GM12891 (cell line): ENCODE measurements at places on chromosomes 1 and 21.

DNA sequence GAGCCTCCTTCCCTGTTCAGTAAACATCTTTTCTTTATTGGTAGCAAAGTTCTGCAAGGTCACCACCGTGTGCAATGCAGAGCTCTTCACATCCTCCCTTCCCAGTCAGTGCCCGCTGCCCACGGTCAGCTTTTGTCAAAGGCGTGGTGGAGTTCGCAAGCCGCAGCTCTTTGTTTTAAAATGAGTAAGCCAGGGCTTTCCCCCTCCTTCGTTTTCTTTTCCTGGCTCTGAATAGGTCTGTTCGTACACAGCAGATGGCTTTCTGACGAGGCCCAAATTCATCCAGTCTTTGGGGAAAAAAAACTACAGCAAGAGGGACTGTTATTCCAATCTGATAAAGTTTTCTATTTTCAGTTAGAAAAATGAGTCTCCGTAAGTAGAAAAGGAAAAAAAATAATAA, 153.2 kb downstream of the LRIG2 start:
- no peak for DNase-seq

GRCh38 chr1:112905395-112906149, 50.4 kb downstream of the SLC16A1 start:
- DNase-seq = no peak

DNA sequence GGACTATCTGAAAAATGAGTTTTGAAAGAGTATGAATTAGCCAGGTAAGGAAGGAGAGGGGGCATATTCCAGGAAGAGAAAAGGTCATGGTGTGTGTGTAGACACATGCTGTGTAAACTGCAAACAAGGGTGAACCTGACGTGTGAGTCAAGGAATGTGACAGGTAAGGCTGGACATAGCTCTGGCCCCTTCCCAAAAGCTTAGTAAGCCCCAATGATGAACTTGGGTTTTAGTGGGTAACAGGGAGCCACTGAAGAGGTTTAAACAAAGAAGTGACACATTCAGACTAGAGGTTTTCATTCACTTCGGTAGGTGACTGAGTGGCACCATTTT, 36.7 kb downstream of the EGLN1 start:
- no peak for DNase-seq

GRCh38 chr1:59556802-59557548, 257.8 kb upstream of the HOOK1 start:
- no peak for DNase-seq

DNA sequence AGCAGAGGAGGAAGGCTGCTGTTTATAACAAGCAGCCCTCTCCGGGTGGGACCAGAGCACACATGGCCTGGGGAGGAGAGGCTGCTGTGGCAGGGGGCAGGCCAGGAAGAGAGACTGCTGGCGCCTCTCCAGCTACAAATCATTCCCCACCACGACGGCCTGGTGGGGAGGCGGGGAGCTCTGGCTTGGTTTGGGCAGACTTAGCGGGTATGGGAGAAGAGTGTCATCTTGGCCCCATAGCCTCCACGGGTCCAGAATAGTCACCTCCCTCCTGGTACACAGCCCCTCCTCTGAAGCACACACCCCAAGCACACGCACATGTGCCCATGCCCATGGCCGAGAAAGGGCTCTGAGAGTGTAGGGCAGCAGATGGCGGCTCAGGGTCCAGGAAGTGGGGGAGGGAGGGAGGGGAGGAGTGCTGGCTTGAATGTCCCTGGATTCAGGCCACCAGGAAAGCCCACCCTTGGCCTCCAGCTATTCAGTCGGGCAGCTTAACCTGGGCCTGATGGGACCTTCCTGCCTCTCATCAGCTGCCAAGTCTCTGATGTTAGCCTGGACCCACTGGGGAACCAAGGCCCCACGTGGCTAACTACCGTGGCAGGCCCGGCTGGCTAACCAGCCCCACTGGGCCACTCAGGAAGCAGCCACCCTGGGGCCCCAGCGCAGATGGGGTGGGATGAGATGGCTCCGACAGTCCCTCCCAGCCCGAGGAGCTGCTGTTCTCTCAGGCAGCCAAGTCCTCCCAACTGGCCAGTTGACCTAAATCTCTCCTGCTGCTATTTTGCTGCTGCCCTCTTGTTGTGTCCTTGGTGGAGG, 10.9 kb downstream of the LRP8 start:
- DNase-seq = no peak

GRCh38 chr1:4046836-4047461, 146.9 kb upstream of the C1orf174 start:
- no peak for DNase-seq

- no peak for DNase-seq
Measured at GRCh38 chr1:114104949-114105348, 48.7 kb downstream of the SYT6 start.

DNA sequence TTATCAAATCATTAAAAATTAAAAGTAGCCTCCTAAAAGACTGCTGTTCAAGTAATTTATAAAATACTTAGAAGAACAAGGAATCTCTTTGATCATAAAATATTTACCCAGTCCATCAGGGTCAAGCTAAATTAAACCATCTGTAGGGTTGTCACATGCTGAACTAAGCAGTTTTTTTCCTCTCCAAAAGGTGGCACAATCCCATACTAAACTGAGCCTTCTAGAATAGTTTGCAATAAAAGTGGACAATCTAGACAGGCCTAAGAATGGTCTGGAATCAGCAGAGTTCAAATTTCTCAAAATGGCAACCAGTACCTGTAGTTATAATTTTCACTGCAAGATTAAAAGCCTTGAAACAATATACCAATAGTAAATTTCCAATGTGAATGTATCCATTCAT, 194.8 kb downstream of the EIF4G3 start:
- no peak for DNase-seq

DNA sequence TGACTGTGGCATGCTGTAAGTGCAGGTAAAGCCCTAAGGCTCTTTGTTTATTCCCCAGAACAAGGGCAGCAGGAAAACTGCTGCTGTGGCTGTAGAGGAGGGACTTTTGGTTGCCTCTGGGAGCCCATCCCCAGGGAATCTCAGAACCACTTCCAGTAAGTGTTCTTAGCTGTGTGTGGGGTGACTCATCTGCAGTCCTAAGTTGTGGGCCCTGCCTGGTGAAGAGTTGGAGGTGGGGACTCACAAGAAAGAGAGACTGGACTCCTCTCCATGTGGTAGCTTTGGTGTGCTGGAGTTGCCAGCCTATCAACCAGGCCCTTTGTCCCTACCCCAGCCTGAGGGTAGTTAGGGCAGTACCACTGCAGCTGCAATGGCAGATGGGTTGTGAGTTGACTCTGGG, 24.0 kb upstream of the DENND1B start:
- no peak for DNase-seq

DNA sequence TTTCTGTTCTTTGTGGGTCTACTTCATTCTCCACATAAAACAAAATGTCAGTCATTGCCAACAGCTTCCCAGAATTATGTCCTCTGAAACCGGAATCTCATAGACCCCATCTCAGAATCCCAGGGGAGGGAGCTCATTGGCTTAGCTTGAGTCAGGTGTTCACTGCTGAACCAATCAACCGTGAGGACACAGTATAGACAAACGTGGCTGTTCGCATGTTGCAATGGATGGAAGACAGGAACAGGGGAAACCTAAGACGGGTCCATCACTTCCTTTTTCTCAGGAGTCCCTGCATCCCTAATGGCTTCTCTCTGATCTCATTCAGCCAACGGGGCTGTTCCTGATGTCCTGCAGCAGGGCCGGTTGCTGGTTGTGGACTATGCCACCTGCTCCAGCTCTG, 9.1 kb downstream of the CELA2A start:
- no peak for DNase-seq

GRCh38 chr1:2299131-2299627, 71.1 kb downstream of the SKI start:
- no peak for DNase-seq

GRCh38 chr1:100626397-100626796, 88.5 kb downstream of the GPR88 start:
- no peak for DNase-seq

- DNase-seq = no peak
Measured at GRCh38 chr21:45985471-45986315, 4.1 kb downstream of the COL6A1 start.

DNA sequence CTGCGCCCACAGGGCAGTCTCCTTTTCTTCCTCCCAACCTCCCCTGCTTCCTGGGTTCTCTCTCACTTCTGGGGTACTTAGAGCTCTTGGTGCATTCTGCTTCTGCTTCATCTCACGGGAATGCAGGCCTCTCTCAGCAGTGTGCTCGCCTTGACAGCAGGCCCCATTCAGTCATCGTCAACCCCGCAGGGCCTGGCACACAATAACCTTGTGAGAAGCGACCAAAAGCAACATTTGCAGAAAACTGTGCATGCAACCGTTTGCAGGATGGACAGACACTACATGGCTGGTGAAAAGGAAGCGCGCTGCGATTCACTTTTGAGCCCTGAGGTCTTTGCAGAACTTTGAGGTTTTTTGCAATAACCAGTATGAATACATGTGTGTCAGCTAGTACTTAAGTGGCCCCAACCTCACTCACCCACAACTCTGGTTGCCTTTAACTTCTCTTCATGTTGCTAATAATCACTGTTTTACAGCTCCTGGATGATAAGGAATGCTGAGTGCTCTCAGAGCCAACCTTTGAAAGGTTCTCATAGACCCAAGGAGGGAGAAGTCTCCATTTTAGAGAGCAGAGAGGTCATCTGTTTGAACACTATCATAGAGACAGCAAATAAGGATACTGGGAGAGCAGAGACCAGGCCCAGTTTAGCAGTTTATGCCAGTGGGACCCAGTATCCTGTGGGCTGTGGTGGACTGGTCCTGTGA, 2.5 kb upstream of the CD160 start:
- no peak for DNase-seq

GRCh38 chr1:164823486-164824279, 264.7 kb downstream of the PBX1 start:
- no peak for DNase-seq

- no peak for DNase-seq
Measured at GRCh38 chr1:87219626-87220025, 109.1 kb upstream of the LMO4 start.

GRCh38 chr21:41641510-41641815, 125.4 kb downstream of the RIPK4 start:
- no peak for DNase-seq

DNA sequence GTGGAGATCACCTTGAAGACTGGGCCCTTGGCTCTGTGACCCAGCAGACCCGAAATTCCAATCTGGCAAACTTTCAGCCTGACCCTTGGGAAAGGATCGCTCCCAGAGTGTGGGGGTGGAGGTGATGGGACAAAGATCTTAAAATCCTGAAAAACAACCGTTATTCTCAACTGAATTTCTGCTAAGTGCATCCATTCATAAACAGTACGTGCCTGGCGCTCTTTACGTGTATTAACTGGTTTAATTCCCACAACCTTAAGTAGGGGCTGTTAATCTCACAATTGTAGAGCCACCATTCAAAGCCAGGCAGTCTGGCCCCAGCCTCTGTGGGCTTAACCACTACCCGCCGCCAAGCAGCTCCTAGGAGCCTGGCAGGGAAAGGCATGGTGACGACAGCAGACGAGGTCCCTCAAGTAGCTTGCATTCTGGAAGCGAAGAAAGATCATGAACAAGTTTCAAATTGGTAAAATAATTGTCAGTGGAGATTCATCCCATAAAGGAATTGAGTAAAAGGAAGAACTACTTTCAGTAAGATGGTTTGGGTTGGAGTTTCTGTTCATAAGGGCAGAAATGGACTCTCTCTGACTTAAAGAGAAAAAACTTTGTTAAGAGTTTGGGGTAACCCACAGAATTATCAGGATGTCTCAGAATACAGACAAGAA, 11.4 kb upstream of the RGS16 start:
- no peak for DNase-seq

- no peak for DNase-seq
Measured at GRCh38 chr1:114130846-114131525, 22.7 kb downstream of the SYT6 start.

DNA sequence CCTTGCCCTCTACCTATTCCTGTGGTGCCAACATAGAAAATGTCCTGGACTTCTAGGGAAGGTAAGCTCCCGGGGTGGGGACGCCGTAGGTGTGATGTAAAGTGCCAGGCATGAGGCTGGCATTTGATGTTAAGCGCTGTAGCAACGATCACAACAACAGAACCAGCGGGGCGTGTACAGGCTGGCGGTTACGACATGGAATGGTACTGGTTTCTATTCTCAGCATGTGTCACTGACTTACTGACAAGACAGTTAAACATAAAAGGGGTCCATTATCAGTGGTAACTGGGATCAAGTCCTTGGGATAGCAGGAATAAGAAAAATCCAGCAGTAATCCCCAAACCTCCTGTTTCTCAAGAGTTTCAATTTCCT, 58.9 kb downstream of the TGFBR3 start:
- DNase-seq = no peak

- DNase-seq = no peak
Measured at GRCh38 chr1:89190017-89190416, 8.7 kb downstream of the GBP4 start.

GRCh38 chr1:115400891-115401290, 62.8 kb upstream of the NGF start:
- no peak for DNase-seq

GRCh38 chr1:119542492-119542946, 35.5 kb downstream of the HSD3B1 start:
- DNase-seq = no peak

- DNase-seq = no peak
Measured at GRCh38 chr21:35509001-35509704, 460.1 kb upstream of the RUNX1 start.
